ENCODE measurements at places on chromosomes 12 and 14.

GRCh38 chr14:67918838-67919237 is 99.3 kb downstream of the RAD51B start:
- DNase-seq, result no peak

- DNase-seq, result no peak
These were observed at the start of gene RHOF for GRCh38 chr12:121793440-121793837. RHOF (minus strand) TSS chr12:121793688; CDS start chr12:121793633, 55 bp downstream.

- no peak for DNase-seq
These were observed 589 bp upstream of the ZNF219 start for GRCh38 chr14:21098892-21099595.

DNA sequence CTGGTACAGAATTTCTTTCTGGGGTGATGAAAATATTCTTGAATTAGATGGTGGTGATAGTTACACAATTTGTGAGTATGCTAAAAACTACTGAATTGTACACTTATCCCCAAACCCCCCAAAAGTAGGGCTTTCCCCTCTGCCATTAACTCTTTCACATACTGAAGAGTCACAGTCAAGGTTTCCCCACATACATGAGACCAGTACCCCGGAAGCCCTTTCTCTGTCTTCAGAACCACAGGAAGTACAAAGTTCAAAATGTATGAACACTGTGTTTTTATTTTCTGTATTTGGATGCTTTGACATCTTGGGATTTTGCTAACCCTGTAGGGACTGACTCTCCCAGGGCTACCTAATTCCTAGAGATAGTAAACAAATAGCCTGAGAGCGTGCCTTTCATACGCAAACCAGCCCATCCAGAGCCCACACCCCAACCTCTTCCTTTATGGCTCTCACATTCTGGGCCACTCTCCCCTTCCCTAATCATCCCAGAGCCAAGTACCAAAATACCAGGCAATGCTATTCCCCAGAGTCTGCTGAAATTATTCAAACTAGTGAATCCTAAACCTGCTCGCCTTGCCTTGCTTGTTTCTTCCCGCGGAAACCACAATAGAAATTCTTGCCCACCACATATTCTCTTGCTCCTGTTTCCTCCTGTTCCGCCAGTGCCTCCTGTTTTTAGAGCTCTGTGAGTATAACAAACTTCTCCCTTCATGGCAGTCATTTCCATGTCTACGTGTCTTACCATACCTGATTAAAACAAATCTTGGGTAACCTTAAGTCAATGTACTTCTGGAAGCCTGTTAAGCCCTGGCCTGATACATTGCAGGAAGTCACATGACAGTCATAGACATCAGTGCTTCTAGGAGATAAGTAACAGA is 524.8 kb downstream of the FUT8 start:
- DNase-seq, result no peak

- no peak for DNase-seq
These were observed 121.7 kb downstream of the PPM1H start for GRCh38 chr12:62813031-62813829.

DNA sequence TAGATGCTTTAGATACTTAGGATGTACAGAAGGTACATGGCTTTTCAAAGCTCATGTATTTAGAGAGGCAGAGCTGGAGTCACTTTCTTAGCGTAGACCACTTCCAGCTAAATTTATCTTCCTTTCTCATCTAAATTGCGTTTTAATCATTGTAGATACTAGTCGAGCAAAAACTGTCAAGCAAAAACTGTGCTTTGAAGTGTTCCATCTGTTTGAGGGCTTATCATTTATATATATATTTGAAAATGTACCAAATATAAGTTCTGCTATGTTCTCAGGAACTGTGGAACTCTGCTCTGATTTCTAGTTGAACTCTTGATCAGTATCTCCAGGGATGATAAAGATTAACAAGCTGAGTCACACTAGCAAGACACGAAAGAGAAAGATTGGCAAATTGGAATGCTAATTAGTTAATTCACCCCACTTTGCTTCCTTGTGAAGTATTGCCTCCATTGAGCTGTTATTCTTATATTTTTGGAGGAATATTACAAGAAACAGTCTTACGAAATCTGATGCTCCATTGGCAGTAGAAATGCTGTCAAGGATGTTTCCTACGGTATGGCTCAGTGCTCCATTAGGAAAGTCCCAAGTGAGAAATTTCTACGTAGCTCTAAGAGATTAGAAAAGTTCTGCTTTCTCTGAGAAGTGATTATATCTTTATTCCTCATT is 310.7 kb downstream of the AEBP2 start:
- DNase-seq, result no peak

DNA sequence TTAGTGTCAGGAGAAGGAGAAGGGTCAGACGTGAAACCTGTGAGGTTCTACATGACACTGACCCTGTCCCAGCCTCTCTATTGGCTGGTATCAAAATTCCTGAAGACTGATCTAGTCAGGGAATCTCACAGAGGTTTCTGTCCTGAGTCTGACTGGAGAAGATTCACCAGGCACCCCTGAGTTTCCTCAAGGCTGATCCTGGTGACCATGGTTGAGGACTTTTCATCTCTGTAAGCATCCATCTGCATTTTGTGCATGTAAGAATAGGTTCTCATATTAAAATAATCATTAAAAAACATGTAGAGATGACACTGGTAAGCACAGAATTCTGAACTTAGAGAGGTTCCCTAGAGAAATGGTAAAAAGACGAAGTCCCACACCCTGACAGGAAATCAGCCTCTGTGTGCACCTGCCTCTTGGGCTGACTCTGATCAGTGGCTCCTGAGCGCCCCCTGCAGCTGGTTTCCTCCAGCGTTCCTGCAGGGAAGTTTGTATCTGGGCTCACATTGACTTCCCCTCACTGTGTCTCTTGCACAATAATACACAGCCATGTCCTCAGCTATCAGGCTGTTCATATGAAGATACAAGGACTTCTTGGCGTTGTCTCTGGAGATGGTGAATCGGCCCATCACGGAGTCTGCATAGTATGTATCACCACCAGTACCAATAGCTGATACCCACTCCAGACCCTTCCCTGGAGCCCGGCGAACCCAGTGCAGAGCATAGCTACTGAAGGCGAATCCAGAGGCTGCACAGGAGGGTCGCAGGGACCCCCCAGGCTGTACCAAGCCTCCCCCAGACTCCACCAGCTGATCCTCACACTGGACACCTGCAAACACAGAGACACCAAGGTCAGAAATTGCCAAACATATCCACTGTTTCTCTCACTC is 991.9 kb downstream of the TMEM121 start:
- DNase-seq, result peak; percentile 77

GRCh38 chr14:90419200-90419599 is 22.4 kb downstream of the CALM1 start:
- no peak for DNase-seq

- no peak for DNase-seq
These were observed 2.6 kb downstream of the LRRC10 start for GRCh38 chr12:69608114-69608513.

DNA sequence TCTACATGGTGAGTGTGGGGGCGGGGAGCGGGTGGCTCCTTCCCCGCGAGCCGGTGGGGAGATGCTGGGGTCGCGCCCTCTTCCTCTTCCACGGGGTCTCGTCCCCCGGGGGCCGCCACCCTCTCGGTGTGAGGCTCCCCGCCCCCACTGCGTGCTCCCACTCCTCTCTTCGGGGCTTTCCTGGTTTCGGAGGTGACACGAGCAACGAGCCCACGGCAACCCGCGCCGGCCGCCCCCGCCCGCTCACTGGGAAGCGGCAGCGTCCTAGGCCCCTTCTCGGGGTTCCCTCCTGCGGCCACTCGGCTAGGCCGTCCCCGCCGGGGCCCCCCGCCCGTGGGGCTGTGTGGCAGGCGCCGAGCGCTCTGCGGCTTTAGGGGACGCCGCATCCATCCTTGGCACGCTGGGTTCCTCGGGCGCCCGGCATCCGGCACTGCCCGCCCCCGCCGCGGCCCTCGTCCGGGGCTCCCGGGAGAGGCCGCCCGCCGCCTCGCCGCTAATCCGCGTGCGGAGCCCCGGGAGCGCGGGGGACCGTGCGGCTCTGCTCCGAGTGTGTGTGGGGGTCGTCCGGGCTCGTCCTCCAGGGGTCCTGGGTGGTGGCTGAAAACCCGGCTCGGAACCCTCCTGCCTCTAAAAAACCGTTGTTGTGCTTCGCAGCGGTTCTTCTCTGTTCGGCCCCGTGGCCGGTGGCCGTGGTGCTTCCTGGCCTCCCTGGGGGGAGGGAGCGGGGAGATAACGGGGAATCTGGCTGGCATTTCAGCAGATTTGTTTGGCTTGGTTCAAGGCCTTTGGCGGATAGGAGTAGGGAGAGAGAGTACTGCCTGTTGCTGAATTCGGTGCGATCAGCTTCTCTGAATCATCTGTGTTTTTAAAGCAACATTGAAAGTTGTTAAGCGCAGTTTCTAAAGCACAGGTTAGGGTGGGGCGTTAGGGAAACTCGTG is 1.0 kb downstream of the PCNX1 start:
- DNase-seq, result peak; percentile 55

DNA sequence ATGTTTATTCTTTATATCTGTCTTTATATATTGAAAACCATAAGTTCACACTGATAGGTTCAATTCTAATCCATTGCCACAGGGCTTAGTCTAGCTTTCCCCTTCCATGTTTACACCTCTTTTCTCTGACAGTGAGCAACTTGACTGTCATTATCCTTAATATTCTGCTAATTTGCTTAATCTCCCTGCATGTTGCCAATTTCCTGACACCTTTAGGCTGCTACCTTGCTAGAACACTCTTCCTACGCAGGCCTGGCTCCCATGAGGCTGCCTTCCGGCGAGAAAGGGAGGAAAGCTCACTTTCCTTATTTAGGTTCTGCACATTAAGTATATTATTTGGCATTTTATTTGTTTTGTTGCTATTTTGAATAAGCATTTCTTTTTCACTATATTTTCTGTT is 12.8 kb upstream of the FRS2 start:
- no peak for DNase-seq

- DNase-seq, result no peak
These were observed 377.9 kb upstream of the RGS6 start for GRCh38 chr14:71554323-71554722.

- no peak for DNase-seq
These were observed 45.8 kb upstream of the NCOR2 start for GRCh38 chr12:124613151-124613585.

GRCh38 chr12:1282670-1283315 is 291.8 kb downstream of the ERC1 start:
- DNase-seq, result no peak

GRCh38 chr14:61262082-61262481 is 19.1 kb downstream of the TMEM30B start:
- DNase-seq, result no peak

DNA sequence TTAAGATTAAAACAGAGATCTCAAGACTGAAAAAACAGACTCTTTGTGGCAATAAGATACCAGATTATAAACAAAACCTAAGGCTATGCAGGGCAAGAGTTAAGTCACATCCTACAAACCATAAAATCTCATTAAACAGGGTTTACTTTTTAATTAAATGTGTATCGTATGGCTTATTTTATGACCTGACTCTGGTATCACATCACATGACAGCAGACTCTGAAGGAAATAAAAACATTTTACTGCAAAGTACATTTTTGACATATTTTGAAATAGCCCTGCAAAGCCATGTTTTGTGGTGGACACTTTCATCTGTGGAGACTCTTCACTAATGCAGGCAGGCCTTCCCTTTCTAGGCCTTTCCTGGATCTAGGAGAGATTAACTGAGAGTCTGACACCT is 327.6 kb upstream of the CLEC14A start:
- no peak for DNase-seq

- no peak for DNase-seq
These were observed 396.4 kb downstream of the ZFP36L1 start for GRCh38 chr14:68396461-68396860.

GRCh38 chr12:26938701-26939062 is 412 bp downstream of the FGFR1OP2 start:
- DNase-seq, result peak; percentile 36

DNA sequence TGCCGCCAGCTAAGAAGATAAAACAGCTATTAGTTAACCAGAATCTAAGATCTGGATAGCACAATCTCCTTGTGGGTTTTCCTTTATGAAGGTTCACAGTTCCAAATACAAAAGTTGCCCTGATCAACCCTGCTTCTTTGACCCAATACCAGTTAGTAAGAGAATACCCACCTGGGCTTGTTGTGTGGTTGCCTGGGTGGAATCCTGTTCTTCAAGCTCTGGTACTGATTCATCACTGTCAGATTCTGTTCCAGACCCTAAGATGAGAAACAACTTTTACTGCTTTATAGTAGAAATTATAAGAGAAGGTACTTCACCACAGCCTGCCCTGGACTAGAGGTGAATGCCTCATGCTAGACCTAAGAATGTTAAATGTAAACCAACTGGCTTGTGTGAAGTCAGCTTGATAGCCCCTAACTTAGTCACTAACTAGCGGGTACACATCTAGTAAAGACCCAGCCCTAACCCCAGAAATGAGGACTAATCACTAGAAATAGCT is 10.6 kb downstream of the NACA start:
- no peak for DNase-seq

GRCh38 chr12:18382236-18382885 is 121.0 kb downstream of the PIK3C2G start:
- no peak for DNase-seq

DNA sequence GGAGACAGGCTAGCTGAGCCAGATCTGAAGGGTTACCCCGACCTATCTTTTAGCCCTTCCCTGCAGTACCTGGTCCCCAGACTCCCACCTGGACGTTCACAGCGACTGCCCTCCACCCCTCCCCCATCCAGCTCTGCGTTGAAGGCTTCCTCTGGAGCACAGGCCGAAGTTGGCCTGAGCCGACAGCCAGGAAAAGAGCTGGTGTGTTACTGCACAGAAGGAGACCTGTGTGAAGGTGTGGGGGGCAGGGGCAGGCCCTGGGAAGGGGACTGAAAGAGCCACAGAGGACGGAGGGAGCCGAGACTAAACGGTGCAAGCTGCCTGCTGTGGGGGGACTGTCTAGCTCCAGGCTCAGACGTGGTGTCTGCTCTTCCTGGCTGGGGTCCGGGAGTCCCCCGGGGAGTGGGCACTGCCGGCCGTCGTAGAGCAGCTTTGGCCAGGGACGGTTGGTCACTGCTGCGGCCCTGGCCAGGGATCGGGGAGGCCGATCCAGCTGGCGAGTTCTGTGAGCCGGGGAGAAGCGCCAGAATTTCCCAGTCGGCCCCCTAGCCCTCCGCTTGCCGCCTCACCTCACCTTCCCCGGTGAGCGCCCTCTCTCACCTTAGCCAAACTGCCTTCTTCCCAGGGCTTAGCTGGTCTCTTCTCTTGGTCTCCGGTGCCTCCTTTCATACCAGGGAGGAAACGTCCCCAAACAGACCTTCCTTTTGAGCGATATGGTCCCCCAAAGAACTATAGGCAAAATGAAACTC is 899 bp upstream of the COL2A1 start:
- no peak for DNase-seq

- DNase-seq, result no peak
These were observed 348.5 kb upstream of the MDGA2 start for GRCh38 chr14:48023881-48024280.
